NCI-H1436 treated with DMSO at 0.1 percent for 48 hours (cell line): ENCODE measurements at places on chromosomes 3 and 15.

- no peak for DNase-seq
Measured at GRCh38 chr15:24858737-24859601, 95.8 kb upstream of the SNRPN start.

DNA sequence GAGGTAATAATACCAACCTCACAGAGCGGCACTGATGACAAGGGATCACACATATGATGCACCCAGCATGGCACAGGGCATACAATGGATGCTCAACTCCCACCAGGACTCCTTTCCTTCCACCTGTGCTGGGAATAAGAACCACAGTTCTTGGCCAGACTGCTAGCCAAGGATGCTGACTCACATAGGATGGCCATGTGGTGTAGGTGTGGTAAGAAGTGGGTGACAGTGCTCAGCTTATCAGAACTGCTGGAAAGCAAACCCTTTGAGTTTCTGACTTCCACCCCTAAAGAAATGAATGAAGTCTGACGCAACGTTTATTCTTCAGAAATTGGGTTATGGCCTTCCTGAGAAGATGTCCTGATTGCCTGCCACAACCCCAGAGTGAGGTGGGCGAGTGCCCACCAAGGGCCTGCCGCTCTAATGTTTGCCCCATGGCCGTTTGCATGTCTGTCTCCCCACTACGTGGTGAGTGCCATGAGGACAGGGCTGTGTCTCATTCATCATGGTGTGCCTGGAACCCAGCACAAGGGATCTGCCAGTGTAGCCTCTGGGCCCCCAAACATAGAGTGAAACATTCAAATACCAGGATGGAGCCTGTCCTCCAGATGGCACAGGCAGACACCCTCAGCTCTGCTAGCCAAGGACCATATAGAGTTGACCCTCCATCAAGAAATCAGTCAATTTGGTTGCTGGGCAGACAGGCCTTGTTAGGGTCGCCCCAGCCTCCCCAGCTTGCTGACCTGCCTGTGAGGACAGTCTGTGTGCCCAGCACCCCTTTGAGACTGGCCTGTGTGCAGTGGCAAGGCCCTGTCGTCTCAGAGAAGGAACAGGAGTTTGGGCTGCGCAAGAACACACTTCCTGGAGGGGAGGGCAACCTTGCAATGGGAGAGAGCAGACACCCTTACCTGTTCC lies 57.6 kb upstream of the SLCO2A1 start:
- DNase-seq, result no peak

DNA sequence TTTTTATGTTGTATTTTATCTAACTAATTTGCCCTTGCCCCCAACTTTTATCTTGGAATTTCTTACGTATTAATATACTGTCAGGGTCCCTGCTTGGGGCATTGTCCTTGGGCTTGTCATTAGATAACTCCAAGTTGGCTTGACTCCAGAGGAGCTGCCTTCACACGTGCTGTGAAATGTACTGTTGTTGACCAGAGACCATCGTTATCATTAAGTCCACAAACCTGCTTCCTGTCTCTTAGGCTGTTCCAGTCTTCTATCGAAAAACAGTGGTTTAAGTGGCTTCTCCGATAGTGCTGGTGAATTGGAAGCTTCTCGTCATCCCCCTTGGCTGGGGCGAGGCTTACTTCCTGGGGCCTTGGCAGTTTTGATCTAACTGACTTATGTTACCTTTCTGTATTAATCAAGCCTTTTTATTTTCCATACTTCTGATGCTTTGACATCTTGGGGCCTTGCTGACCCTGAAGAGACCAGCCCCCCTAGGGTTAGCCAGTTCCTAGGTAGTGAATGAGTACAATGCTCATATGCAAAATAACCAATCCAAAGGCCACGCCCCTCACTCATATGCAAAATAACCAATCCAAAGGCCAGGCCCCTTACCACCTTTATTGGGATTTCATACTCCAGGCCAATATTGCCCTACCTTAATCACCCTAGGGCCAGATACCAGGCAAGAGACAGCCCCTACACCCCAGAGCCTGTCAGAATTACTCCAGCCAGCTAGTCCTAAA lies 164.5 kb downstream of the IGF1R start:
- DNase-seq, result no peak

GRCh38 chr3:101941318-101942040 lies 92.2 kb downstream of the NFKBIZ start:
- no peak for DNase-seq

- no peak for DNase-seq
Measured at GRCh38 chr3:144770915-144771351, 799.3 kb downstream of the DIPK2A start.

- DNase-seq, result no peak
Measured at GRCh38 chr3:8665407-8665896, 20.9 kb upstream of the SSUH2 start.

GRCh38 chr3:138297059-138297607 lies 32.5 kb downstream of the NME9 start:
- no peak for DNase-seq

- DNase-seq, result no peak
Measured at GRCh38 chr3:50112462-50112861, 23.7 kb downstream of the RBM5 start.

DNA sequence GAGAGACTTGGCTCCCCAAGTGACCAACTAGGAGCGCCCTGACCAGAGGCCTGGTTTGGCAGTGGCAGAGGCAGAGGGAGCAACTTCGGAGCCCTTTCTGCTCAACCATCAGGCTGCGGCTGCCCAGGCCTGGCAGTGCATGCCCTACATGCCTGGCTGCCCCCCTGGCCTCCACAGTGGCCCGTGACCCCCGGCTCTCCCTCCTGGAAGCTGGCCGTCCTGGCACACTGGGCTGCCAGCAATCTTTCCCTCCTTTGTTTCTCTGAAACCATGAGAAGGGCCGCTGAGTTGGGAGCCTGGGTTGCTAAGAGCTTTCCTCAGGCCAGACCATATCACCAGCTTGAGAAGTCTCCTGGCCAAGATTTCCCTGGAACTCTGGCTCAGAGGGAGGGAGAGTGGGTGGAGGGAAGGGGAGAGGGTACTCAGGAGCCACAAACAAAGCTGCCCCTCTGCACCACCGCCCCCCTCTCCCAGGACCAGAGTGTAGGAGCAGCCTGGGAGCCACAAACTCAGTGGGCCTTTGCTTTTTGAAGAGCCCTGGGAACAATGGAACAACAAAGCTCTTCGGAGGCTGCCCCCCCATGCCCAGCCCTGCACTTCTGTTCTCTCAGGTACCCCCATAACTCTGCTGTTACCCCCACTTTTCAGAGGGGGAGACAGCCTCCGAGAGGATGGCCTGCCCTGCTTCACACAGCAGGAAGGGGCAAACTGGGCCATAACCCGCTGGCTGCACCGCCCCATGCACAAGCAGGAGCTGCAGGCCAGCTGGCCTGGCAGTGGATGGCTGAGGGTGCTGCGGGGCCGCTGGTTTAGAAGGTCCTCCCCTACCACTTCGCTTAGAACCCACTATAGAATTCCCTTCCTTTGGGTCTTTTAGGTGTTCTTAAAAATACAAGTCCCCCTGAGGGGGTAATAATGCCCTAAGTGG lies 11.3 kb downstream of the CORO2B start:
- DNase-seq, result no peak

- DNase-seq, result no peak
Measured at GRCh38 chr3:27861046-27862036, 139.2 kb upstream of the EOMES start.

DNA sequence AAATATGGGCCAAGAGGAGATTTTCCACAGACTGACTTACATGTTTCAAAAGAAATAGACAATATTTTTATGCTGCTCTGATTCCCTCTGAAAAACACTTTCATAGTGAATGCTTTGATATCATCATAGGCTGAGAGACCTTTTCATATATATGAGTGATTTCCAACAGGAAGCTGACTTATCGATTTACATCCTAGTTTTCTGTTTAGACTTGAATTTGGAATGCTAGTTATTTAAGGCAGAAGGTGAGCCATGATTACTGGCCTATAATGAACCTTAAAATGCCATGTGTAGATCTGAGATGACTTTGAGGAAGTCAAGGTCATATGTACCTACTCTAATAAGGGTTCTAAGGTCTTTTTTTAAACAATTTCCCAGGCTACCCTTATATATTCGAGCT lies 1126.1 kb downstream of the ROBO1 start:
- DNase-seq, result no peak

DNA sequence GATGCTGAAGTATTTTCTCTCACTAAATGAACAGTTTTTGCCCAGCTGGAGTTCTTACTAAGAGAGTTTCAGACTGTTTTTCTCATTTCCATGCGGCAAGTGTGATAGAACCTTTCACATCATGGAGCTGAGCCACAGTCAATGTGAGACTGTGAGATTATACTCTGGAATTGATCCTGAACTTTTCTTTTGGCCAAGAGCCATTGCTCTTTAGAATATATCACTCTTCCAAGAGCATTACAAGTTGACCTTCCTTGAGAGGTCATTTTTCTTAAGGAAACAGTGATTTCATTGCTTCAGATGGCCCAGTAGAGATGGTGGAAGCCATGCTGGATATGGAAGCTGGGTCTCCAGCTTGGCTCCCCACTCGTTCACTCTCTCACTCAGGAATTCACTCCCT lies 212.9 kb upstream of the UMPS start:
- DNase-seq, result no peak

DNA sequence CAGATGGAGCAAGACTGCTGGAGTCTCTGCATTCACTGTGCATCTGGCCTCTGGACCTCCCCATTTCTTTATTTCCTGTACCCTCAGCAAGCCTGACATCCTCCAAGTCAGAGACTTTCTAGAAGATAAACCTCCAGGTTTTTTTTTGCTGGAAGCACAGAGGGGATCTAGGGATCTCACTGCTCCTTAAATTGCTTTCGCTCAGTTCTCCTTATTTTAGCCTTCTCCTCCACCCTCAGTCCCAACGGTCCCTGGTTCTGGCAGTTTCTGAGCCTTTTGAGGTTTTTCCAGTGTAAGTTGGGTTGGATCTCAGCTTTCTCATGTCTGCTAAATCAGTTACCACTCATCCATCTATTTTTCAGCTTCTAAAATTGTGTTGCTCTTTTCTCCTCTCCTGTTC lies 22.7 kb upstream of the CHD2 start:
- DNase-seq, result no peak

DNA sequence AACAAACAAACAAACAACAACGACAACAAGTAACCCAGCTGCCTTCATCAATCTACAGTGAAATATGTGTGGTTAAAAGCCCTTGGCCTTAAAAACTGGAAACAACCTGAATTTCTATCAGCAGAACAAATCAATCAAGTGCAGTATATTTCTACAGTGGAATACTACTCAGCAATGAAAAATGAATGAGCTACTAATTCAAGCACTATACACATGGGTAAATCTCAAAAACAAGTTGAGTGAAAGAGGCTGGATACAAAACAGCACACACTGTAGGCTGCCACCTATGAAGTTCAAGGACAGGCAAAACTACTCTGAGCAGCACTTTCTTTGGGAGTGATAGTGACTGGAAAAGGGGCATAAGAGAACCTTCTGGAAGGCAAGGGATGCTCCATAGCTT lies 395.5 kb upstream of the PROK2 start:
- no peak for DNase-seq

DNA sequence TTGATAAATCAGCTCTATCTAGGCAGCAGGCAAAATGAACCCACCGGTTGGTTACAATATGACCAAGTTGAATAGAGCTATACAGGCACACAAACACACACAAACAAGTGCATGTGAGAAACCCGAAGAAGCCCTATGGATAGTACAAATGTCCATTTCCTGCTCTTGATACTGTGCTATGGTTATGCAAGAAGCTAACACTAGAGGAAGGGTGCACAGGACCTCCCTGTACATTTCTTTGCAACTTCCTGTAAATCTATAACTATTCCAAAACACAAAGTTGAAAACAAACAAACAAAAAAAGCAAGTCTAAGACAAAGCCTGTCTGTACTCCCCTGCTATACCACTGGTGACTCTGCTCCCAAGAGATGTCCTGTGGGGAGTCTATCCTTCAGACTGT lies 8.2 kb upstream of the FAM240A start:
- DNase-seq, result no peak

DNA sequence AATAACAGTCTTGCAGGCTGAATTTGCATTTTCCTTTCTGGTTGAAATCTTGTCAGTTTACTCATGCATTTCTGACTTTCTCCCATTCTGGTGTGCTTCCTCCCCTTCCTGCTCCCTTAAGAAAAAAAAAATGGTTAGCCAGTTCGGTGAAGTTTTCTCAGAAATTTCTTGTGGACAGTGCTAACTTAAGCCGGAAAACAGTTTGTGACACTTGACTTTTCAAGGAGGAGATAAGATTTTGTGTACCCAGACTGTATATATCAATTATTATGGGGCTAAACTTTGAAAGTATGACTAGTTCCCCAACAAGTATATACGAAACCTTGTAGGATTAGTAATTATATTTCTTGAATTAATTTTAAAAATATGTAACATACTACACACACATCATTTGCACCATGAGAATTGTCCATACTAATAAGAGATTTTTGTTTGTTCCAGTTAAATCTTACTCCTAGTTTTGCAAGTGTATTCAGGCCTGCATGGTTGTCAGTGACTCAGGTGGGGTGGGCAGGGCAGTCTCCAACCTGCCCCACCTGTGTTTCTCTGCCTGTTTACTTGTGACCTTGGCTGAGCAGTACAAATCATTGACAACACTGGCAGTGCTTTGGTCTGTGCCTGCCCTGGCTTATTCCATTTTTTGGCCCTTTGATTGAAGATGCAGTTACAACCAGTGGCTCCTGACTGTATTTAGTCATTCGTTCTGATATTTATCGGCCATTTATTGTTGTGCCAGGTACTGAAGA lies 19.1 kb downstream of the UBE2E1 start:
- DNase-seq, result no peak

- DNase-seq, result no peak
Measured at GRCh38 chr3:33146791-33147445, 33.1 kb downstream of the CRTAP start.

DNA sequence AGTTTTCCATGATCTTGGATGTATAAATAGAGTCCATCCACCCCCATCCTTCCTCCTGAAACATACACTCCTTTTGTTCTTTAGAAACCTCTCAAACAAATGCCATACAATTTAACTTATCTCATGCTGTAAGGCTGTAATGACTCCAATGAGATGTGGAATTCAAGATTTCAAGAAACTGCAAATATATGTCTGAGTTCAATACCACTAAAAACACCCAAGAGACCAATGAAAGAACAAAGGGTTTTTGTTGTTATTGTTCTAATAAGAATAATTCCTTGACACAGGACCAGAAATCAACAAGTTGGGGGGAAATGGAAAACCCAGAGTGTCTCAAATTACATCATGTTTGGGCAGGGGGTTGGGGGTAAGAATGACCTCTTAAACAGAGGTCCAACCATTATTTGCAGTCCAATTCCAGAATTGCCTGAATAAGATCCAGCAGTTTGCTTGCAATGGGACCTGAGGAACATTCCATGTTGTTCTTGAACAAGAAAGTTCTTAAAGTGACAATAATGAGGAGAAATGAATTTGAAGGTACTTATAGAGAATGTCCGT lies 48.6 kb upstream of the TGFBR2 start:
- no peak for DNase-seq

- DNase-seq, result no peak
Measured at GRCh38 chr3:65532215-65532614, 506.5 kb downstream of the MAGI1 start.

- DNase-seq, result no peak
Measured at GRCh38 chr3:112530573-112530972, 31.2 kb downstream of the ATG3 start.

- DNase-seq, result no peak
Measured at GRCh38 chr3:184382326-184383032, 2.6 kb downstream of the CHRD start.
